HFFc6 (cell line): ENCODE measurements at places on chromosomes 5 and 9. TPM values are rescaled to one million over a fixed set of nuclear protein-coding genes. Genes with fewer than 3 reads are reported as not detected.

GRCh38 chr9:136031741-136032730 lies 63.1 kb downstream of the NACC2 start:
- no peak overlapping the region for H3K4me3 ChIP-seq
- no peak for DNase-seq

GRCh38 chr5:67416133-67416937 lies 219.7 kb upstream of the CD180 start:
- no peaks in the 10 kb centered on the region for H3K36me3 ChIP-seq
- peaks cover 10% of the 10 kb centered on the region; the same call in 1 of the 2 replicates for H3K4me1 ChIP-seq
- H3K27me3 ChIP-seq: peaks cover 1% of the 10 kb centered on the region; the same call in 1 of the 2 replicates
- no peak overlapping the region for H3K4me3 ChIP-seq
- no peak overlapping the region for H3K27ac ChIP-seq

- DNase-seq: no peak
- H3K36me3 ChIP-seq: no peaks in the 10 kb centered on the region
- H3K4me3 ChIP-seq: no peak overlapping the region
- H3K27me3 ChIP-seq: peaks cover 5% of the 10 kb centered on the region
- H3K4me1 ChIP-seq: peaks cover 35% of the 10 kb centered on the region
- H3K27ac ChIP-seq: no peak overlapping the region
These were observed 203.7 kb upstream of the TAS2R1 start for GRCh38 chr5:9833871-9834270.

DNA sequence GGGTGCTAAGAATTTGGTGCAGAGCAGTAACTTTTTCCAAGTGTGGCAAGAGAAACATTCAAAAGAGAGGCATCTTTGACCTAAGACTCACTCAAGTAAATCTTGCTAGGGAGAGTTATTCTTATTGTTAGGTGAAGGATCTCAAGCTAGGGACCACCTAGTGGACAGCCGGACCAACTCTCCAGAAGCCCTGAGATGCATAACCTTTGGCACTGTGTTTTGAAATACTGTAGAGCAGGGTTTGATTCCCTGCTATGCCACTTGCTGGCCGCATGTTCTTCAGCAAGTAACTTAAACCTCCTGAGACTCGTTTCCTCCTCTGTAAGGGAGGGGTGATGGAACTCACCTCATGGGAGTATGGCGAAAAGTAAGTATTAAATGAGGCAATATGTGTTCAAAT lies 336.1 kb upstream of the ADAMTSL1 start:
- no peaks in the 10 kb centered on the region for H3K36me3 ChIP-seq
- DNase-seq: no peak
- no peaks in the 10 kb centered on the region for H3K4me1 ChIP-seq
- peaks cover 4% of the 10 kb centered on the region for H3K27me3 ChIP-seq

- H3K4me3 ChIP-seq: no peak overlapping the region
- no peak overlapping the region for H3K27ac ChIP-seq
- H3K36me3 ChIP-seq: no peaks in the 10 kb centered on the region
- no peaks in the 10 kb centered on the region; the same call in none of the 2 replicates for H3K27me3 ChIP-seq
These were observed 34.9 kb upstream of the LECT2 start for GRCh38 chr5:135989686-135990085.

GRCh38 chr5:92429646-92430045 lies 1046.5 kb upstream of the ARRDC3 start:
- no peaks in the 10 kb centered on the region; the same call in 1 of the 2 replicates for H3K27me3 ChIP-seq
- H3K4me1 ChIP-seq: no peaks in the 10 kb centered on the region
- DNase-seq: no peak
- H3K4me3 ChIP-seq: no peak overlapping the region

GRCh38 chr5:8192840-8193239 lies 323.9 kb downstream of the MTRR start:
- no peaks in the 10 kb centered on the region for H3K27me3 ChIP-seq
- no peaks in the 10 kb centered on the region for H3K4me1 ChIP-seq
- H3K36me3 ChIP-seq: no peaks in the 10 kb centered on the region
- no peak overlapping the region for H3K27ac ChIP-seq
- no peak for DNase-seq
- no peak overlapping the region for H3K4me3 ChIP-seq

DNA sequence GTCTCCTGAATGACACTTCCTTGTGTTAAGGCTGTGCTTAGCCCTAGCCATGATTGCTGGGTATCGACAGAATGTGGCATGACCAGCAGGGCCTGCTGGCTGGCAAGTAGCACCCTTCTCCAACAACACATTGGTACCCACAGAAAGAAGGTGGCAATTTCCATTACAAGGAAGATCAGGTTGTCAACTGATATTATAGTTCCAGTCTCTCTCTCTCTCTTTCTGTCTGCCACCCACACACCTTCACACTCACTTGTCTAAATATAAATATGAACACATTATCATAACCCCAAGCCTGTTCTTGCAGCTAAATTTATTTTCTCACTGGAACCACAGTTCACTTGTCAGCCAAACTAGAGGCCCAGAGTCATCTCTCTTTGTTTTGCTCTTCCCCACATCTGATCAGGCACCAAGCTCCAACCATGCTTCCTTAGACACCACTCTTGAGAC lies 408.1 kb upstream of the PIK3R1 start:
- no peaks in the 10 kb centered on the region for H3K36me3 ChIP-seq

DNA sequence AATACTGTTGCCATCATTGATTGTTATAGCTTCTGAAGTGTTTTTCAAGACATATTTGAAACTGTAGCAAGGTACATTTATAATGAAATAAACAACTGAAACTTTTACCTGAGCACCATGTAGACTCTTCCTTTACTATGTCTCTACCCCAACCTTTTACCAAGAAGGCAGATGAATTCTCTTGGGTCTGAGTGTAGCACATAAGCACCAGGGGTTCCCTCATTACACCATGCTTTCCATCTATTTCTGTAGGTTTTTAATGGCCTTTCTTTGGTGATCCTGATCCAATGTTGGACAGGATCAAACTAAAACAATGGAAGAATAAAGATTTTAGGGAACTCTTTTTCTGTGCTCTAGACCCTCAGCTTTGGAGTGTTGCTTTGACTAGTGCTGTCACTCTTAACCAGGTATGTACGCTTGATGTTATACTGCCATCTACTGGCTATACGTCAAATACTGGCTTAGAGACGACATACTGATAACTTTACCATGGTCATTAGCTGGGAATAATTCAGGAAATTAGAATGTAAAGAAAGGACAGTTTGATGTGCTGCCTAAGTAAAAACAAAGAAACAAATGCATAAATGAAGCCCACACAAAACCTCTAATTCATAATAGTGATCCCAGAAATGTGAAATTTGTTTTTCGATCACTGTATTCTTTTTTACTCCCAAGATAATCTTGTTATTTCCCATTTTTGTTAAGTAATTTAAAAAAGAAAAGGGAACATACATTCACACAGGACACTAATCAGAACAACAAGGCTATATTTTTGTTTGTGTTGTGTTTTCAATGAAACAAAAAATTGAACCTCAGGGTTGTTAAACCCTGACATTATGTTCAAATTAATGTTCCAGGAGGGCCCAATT lies 30.7 kb downstream of the IFNW1 start:
- H3K4me1 ChIP-seq: no peaks in the 10 kb centered on the region
- H3K27ac ChIP-seq: no peak overlapping the region
- peaks cover 4% of the 10 kb centered on the region for H3K27me3 ChIP-seq
- no peak overlapping the region for H3K4me3 ChIP-seq
- no peaks in the 10 kb centered on the region for H3K36me3 ChIP-seq
- peak; percentile 48 for DNase-seq

DNA sequence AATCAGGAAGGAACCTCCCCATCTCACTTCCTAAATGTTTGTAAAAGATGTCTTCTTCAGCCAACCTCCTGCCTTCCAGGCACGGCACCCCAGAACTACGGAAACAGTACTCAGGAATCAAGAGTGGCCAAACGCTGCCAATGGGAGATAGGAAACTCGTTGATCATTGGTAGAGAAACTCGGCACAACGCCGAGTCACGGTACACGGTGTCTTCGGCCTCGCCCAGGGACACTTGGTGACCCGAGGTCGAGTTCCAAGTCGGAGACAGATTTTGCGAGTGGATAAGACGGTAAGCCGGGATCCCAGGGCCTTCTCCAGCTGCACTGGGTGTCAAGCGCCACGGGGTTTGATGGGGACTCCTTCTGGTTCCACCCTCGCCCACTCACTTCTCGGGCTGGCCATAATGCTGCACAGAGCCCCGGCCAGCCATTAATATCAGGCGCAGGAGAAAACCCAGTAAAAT lies 343 bp downstream of the KIAA0825 start:
- H3K4me3 ChIP-seq: peak overlapping the region; percentile 93
- H3K27ac ChIP-seq: peak overlapping the region; percentile 76
- no peaks in the 10 kb centered on the region for H3K36me3 ChIP-seq
- peaks cover 44% of the 10 kb centered on the region for H3K4me1 ChIP-seq

DNA sequence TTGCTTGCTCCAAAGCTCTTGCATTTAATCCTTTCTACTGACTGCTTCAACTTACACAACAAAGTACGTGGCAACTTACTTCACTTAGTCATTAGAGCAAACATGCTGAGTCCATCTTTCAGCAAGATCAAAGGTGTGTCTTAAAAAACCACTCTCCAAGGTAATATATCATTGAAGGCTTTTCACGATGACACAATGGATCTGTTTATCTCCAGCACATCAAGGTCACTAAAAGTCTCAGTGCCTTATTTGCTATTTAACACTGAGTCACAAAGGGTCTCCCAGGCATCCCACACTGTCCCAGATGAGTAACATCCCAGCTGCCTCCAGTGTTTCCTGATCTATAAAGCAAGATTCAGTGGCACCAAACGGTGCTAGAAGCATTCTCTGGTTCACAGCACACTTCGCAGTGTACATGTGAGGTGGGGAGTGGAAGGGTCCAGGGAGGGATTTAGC lies 3.7 kb upstream of the CLK4 start:
- DNase-seq: peak; percentile 16
- peaks cover 19% of the 10 kb centered on the region for H3K27me3 ChIP-seq
- peaks cover 12% of the 10 kb centered on the region for H3K4me1 ChIP-seq
- 0 out of 2 replicates have a peak, but pooled peaks cover 5% of the 10 kb centered on the region for H3K36me3 ChIP-seq
- no peak overlapping the region for H3K4me3 ChIP-seq

DNA sequence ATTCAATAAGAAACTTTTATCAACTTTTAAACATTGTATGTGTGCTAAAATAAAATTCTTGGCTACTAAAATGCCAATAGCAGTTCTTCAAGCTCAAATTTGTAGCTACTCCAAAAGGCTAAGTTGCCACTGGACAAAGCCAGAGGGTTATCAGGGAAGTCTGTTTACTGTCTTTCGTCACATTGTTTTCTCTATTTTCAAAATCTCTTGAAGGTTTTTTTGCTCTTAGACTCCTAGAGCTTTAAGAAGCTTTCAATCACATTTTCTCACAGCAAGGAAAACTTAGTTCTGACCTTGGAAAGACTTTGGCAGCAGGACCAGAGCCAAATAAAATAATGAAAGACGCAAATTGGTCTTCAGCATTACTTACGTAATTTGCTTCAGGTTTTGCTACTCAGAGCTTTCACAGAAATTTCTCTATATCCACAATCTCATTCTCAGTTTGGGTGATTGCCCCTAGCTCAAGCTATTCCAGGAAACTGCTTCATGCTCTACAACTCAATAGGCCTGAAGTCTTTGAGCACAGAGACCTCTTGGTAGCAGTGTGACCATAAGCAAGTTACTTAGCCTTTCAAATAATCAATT lies 257.7 kb downstream of the GABRG2 start:
- H3K36me3 ChIP-seq: peaks cover 5% of the 10 kb centered on the region
- H3K27me3 ChIP-seq: no peaks in the 10 kb centered on the region; the same call in 1 of the 2 replicates
- no peak overlapping the region for H3K4me3 ChIP-seq
- no peak overlapping the region for H3K27ac ChIP-seq

DNA sequence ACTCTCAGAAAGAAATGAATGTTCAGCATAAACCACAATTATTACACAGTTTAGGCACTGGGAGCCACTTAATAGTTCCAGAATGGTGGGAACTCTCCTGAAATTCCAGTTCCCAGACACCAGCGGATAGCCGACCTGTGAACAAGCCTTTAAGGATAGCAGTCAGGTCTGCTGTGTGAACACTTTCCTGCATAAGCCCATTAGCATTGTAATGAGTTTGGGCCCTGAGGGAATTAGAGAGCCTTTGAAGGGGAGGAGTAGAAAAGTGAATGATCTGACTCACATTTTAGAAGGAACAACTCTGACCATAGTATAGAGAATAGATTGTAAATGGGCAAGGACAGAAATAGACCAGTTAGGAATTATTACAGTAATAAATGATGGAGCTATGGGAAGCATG lies 189.1 kb downstream of the ADGRV1 start:
- H3K27ac ChIP-seq: no peak overlapping the region
- H3K27me3 ChIP-seq: no peaks in the 10 kb centered on the region
- H3K36me3 ChIP-seq: no peaks in the 10 kb centered on the region

- no peaks in the 10 kb centered on the region for H3K36me3 ChIP-seq
- no peak overlapping the region for H3K27ac ChIP-seq
- H3K27me3 ChIP-seq: no peaks in the 10 kb centered on the region
These were observed 72.0 kb upstream of the PAPPA start for GRCh38 chr9:116081435-116082115.

- H3K4me3 ChIP-seq: no peak overlapping the region
- H3K4me1 ChIP-seq: no peaks in the 10 kb centered on the region
- no peak overlapping the region for H3K27ac ChIP-seq
- no peak for DNase-seq
- no peaks in the 10 kb centered on the region for H3K36me3 ChIP-seq
These were observed 2.7 kb downstream of the ASTN2 start for GRCh38 chr9:117412006-117412715.

- no peak overlapping the region for H3K4me3 ChIP-seq
- peaks cover 2% of the 10 kb centered on the region for H3K27me3 ChIP-seq
- DNase-seq: peak; percentile 7
These were observed 58.8 kb downstream of the ZNF366 start for GRCh38 chr5:72448368-72448767.

- H3K36me3 ChIP-seq: no peaks in the 10 kb centered on the region
- H3K4me1 ChIP-seq: peaks cover 16% of the 10 kb centered on the region
- peak; percentile 56 for DNase-seq
- no peak overlapping the region for H3K27ac ChIP-seq
These were observed 96.0 kb downstream of the MEGF10 start for GRCh38 chr5:127386557-127386956.

GARNL3 gene
- 0.73 to 1.1 TPM (median 0.84 TPM) in 3 replicates for total RNA-seq

RHOBTB3 gene
- total RNA-seq: 94.5 to 161 TPM (median 113 TPM) in 3 replicates

AIF1L gene
- 0.21 to 0.47 TPM (median 0.30 TPM) in 3 replicates for total RNA-seq

CCDC183 gene
- total RNA-seq: 0.14 to 0.85 TPM (median 0.50 TPM) in 3 replicates

SH3GL2 gene
- not detected in 3 replicates for total RNA-seq

IL4 gene
- total RNA-seq: not detected in 3 replicates

PCDHGB1 gene
- 2.9 to 4.5 TPM (median 3.0 TPM) in 3 replicates for total RNA-seq

AUH gene
- 9.8 to 11.4 TPM (median 9.9 TPM) in 3 replicates for total RNA-seq

PCDHB5 gene
- total RNA-seq: 0.23 and 0.43 TPM in 2 replicates

ZDHHC11 gene
- 1.2 to 1.7 TPM (median 1.5 TPM) in 3 replicates for total RNA-seq

SPATA31D4 gene
- total RNA-seq: not detected in 3 replicates

RASGEF1C gene
- not detected in 3 replicates for total RNA-seq
